ENCODE measurements at places on chromosomes 1 and 21.

- DNase-seq = no peak
Observed at GRCh38 chr1:52253421-52253820, 111.5 kb downstream of the ZFYVE9 start.

GRCh38 chr1:103162360-103162759 lies 54.0 kb upstream of the COL11A1 start:
- no peak for DNase-seq

DNA sequence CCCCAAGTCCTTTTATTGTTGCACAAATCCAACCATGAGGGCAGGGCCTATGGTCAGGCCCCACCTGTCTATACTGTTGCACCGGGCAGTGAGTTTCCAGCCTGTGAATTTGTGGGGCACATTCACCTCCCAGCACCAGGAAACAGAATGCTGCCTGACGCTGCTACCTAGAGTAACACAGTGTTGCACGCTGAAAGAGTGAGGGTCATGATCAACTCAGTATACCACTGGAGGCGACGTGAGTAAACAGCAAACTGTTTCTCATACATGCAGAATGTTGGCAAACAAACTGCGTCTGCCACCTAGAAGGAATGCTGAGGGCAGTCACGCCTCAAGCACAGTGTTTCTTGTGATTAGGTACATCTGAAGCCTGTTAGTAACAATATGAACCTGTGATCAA lies 13.4 kb upstream of the LRRC47 start:
- no peak for DNase-seq

GRCh38 chr1:66761221-66761620 lies 9.0 kb downstream of the DYNLT5 start:
- no peak for DNase-seq

DNA sequence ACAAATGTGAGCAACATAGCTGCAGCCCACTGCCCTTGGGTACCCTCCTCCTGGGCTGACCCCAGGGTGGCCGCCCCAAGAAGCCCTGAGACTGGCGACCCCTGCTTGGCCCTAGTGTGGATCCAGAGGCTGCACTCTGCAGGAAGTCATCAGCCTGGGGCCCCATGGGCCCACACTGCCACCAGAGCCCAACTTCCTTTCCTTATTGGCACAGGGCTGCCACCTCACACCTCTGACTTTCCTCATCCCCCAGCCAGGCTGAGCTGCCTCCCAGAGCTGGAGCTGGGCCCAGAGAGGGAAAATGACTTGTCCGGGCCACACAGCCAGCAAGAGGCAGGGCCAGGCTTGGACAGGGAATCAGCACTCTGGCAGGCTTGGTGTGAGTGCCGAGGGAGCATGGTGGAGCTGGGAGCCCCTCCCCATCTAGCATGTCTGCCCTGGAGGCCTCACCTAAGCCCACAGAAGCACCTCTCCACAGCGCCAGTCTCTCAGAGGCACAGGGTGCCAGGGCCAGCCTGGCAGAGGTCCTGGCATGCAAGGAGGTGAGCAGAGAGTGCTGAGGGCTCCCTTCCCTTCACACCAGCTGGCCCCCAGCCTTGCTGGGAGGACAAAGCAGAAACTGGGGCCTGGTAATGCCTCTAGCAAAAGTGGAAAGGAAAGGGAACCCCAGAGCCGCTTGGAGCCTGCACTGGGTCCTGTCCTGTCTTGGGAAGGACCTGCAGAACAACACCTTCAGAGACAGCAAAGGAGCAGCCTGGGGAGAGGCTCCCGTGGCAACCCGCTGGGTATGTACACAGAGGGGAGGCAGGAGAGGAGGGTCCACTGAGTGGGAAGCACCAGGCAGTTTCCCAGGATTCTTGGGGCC lies 3.2 kb downstream of the RAP1GAP start:
- peak; percentile 24 for DNase-seq

DNA sequence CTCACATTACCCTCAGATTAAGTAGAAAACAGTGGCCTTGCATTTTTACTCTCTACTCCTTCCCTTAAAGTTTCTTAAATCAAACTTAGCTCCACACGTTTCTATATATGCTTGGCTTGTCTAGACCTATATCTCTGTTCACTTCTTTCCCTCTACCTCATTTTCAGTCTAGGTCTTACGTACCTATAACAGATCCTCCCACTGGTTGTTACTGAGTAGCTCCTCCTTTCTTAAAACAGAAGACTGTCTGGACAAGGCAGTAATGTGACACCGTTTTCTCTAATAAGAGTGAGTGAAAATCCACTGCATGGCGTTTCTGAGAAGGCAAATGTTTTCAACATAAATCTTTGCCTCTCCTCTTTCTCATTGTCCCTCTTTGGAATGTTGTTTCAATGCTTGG lies 211.7 kb upstream of the POGK start:
- DNase-seq = no peak
